ENCODE measurements at places on chromosomes 5 and 9.

- no peak for DNase-seq
These were observed 105.3 kb downstream of the KCNN2 start for GRCh38 chr5:114467171-114467570.

GRCh38 chr5:106019261-106019660 lies 1651.5 kb downstream of the EFNA5 start:
- DNase-seq, result no peak

DNA sequence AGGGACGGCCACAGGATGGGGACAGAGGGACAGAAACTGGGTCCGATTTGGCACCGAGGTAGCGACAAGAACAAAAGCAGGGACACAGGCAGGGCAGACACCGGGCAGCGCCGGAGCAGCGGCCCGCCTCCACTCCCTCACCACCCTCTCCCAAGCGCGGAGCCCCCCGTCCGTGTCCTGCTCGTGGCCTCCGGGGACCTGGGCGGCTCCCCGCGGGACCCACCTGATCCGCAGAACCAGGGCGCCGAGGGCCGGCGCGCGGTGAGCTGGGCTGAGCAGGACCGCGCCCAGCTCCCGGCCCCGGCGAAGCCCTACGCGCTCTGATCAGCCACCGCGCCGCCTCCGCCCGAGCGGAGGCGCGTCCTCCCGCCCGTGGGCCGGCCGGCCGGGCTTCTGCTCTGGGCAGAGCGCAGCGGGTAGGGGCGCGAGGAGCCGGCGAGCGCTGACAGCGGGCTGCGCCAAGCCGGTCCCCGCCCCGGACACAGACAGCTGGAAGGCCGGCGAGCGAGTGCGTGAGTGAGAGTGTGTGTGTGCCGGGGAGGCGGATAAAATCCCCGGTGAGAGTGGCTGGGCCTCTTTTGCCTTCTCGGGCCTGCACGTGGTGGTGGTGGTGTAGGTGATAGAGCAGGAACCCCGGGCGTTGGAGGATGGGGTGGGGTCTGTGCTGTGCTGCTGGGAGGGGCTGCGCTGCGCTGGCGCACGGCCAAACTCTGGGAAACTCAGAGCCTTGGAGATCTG lies at the start of gene GGTA1:
Gene GGTA1, minus strand, starts transcription at position 418 of the 738 bp plus-strand sequence. CDS start 31,922 bp downstream, outside the sequence.
- DNase-seq, result peak; percentile 57

- no peak for DNase-seq
These were observed 686.5 kb upstream of the ACO1 start for GRCh38 chr9:31697956-31698355.

DNA sequence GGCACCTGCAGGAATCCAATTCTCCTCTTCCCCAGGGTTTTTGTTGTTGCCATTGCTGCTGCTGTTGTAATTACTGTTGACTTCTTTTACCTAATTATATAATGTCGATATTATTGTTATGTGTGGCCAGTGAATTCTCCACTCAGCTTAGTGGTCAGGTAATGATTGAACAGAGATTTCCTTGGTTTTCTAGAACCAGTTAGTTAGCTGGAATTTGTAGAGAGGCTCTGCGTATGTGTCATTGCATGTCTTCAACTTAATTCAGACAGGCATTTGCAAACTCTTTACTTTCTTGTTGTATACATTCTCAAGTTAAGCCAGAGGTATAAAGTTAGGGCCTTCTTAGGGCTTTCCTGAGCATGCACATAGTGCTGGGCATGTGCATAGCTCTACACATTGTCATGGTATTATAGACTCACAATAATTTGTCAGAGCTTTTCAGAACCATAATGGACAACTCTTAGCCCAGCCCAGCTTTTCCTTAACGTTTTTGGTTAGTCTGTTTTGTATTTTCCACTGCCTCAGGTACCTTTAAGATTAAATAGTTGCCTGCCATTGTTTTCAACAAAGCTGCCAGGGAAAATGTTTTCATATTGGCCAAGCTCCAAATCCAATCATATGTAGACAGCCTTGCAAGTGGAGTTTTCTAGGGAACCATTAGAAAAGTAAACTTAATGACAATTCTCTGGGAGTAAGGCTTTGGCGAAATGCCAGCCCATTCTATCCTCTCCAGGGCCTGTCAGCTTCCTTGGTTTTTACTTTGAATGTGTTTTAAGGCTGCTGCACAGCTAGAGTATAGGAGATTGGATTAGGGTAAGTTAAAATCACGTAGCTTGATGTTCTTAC lies 68.1 kb downstream of the UBE2R2 start:
- DNase-seq, result no peak

GRCh38 chr5:6899221-6899620 lies 186.0 kb downstream of the TENT4A start:
- no peak for DNase-seq

GRCh38 chr5:219460-219863 lies 1.3 kb downstream of the SDHA start:
- no peak for DNase-seq

- no peak for DNase-seq
These were observed 267.8 kb downstream of the MAT2B start for GRCh38 chr5:163773226-163773625.

GRCh38 chr9:118561051-118561450 lies 808.2 kb downstream of the BRINP1 start:
- DNase-seq, result no peak

DNA sequence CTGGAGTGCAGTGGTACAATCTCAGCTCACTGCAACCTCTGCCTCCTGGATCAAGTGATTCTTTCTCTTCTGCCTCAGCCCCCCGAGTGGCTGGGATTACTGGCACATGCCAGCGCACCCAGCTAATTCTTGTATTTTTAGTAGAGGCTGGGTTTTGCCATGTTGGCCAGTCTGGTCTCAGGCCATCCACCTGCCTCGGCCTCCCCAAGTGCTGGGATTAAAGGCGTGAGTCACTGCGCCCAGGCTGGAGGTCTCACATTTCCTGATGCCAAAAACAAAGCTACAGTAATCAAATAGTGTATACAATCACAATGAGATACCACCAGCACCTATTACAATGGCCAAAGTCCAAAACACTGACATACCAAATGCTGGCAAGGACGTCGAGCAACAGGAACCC lies 51.1 kb downstream of the TTLL11 start:
- no peak for DNase-seq

GRCh38 chr9:109164042-109164441 lies 3.0 kb downstream of the FRRS1L start:
- no peak for DNase-seq

DNA sequence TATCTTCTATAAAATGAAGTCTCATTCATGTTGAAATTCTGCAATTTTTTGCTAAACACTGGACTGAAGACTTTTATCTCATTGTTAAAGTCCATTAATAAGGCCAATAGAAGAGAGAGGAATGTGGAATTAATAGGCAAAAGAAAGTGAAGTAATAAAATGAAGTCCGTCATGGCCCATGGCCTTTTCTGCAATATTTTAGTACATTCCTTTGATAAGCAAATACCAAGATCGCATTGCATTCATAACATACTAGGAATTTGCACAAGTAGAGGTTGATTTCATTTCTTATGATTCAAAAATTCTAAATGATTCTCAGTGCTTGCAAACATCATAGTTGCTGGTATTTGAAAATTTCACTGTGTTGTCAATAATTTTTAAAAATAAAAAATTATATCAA lies 664.0 kb downstream of the NR2F1-AS1 start:
- no peak for DNase-seq

- no peak for DNase-seq
These were observed 609.1 kb upstream of the GRAMD2B start for GRCh38 chr5:125814119-125814518.

DNA sequence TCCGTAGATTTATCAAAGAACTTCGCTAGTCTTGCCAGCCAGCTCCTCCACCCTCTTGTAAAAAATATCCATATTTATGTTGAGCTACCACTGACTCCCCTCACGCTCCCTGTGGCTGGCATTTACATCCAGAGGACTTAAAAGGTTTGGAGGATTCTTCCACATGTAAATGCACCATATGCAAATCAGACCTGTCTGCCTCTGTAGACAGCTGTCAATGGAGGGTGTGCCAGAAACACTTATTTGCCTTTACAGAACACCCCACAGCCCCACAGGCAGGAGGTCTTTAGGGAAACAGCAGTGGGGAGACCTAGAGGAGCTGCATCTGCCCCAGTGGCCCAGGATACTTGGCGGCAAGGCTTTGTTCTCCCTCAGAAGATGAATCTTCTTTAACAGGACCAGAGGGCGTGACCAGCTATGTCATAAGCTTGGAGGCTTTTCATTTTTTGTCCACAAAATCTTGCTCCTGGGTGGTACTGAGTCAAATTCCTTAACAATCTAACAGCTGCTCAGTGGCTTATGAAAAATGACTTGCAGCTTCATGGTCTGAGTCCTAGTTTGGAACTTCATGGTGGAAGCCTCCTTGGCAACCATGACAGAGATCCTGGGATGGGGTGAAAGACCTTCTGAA lies 535.8 kb downstream of the EBF1 start:
- no peak for DNase-seq

GRCh38 chr5:174844971-174845370 lies 120.6 kb downstream of the MSX2 start:
- no peak for DNase-seq

- no peak for DNase-seq
These were observed 179.3 kb downstream of the NR2F1-AS1 start for GRCh38 chr5:93401634-93402213.

DNA sequence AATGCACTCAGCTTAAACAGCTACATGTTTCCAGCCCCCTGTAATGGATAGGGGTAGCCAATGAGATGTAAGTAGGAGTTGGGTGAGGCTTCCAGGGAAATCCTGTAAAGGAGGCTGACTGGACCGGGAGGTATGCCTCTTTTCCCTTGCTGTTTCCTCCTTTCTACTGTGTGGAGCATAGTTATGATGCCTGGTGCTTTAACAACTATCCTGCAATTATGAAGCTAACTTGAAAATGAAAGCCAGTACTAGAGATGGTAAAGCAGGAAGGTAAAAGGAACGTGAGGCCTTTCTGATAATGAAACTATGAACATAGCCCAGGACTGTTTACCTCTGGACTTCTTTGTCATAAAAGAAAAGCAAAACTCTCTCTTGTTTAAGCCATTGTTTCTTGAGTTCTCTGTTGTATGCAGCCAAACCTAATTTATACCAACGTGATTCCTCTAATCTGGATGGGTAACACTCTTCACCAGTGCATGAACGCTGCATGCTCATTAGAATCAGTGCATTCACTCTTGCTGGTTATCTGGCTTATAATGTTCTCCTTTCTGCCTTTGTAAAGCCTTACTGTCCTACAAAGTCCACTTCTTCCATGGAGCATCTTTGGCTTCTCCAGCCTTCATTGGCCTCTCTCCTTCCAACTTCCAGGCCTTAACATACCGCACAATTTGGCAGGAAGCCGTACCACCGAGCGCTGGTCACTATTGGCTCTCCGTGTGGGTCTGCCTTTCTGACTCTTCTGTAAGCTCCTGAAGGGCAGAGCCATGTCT lies 8.3 kb upstream of the ARHGEF28 start:
- no peak for DNase-seq

- peak; percentile 16 for DNase-seq
These were observed 50.7 kb downstream of the COL15A1 start for GRCh38 chr9:98994172-98995058.

- no peak for DNase-seq
These were observed 136.5 kb upstream of the PITX1 start for GRCh38 chr5:135170500-135170899.

DNA sequence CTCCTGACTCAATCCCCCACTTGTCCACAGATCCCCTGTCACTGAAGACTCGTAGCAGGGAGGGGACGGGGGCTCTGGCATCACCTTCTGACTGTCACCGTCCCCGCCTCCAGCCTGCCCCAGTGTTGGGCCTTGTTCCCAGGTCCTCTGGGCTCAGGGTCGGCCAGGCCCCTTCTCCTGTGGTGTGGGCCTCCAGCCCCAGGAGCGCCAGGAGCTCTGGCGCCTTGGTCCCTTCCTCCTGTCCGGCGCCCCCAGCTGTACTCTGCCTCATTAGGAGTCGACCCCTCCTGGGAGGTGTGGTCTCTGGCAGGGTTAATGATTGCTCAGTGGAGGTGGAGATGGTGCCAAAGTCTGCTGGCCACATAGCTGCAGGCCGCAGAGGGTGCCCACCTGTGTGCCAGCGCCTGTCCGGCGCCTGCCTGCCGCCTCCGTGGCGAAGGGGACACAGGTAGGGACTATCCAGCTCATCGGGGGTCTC lies at the start of gene CDHR2:
Gene CDHR2, plus strand, starts transcription at position 376 of the 478 bp plus-strand sequence. CDS start 16,011 bp downstream, outside the sequence.
- DNase-seq, result no peak

DNA sequence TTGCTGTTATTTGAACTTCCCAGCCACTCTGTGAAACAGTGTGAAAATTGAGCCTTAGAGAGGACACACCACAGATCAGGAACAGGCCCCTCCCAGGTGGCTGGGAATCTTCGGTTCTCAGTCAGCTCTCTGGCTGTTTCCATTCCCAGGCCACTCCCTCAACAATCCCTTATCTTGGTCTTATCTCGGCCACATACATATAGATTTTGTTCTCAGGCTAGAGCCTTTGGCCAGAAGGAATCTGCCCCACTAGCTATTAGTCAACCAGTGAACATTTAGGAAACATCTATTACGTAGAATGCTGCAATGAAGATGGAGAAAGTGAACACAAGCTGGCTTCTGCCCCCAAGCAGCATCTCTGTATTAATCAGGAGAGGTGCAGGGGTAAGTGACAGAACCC lies 21.0 kb upstream of the WWC1 start:
- DNase-seq, result no peak

DNA sequence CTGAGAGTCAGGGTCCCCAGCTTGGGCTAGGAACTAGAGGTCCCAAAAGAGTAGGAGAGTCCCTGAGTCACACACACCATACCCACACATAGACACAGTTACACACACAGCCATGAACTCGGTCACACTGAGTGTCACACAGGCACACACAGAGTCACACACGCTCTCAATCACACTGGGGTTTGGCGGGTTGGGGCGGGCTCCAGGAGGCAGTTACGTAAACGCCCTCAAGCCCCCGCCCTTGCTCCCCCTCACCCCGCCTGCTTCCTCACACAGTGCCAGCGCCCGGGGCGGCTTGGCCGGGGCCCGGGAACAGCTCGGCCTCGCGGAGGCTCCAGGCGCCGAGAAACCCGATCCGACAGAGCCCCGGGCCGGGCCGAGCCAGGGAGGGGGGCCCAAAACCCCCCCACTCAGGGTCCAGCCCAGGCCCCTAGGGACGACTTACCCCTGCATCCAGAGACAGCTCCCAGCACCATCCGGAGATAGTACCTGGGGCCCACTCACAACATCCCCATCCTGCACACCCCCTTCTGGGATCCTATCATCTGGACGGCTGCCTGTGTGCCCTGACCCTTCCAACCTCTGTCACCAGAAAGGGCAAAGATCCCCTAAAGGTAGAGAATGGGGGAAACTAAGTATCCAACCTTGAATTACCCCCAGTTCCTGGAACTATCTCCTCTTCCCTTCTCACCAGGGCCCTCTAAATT lies 3.5 kb upstream of the CNTFR start:
- DNase-seq, result no peak

DNA sequence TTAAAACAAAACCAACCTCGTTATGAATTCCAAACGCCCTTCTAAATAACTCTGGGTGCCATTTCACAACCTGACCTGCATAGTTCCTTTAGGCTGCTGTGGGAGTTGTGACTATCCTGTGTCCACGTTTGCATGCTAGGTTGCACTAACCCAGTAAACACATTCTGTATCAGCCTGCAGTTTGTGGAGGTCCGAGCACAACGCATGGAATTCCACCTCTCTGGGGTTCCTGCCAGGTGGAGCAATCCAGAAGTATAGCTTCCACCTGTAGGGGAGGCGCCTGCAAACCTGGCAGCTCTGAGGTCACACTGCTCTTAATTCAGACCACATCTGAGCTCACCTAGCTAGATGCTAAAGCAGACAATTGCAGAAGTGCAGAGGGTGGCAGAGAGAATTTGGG lies 57.2 kb downstream of the MARCHF3 start:
- no peak for DNase-seq

Measured in A549 (cell line).